ENCODE measurements at places on chromosomes 3 and 15. TPM values are rescaled to one million over a fixed set of nuclear protein-coding genes. Genes with fewer than 3 reads are reported as not detected.

Gene GUCA1C
- total RNA-seq, result not detected

Gene LXN
- 0.34 TPM for total RNA-seq

Gene GRAMD1C
- not detected for total RNA-seq

Gene SMARCC1
- total RNA-seq, result 199 TPM

Gene PEX5L
- total RNA-seq, result not detected

Gene SLC12A1
- total RNA-seq, result not detected

Gene ZNF80
- not detected for total RNA-seq

Gene PLCD1
- total RNA-seq, result 149 TPM

Gene C3orf85
- not detected for total RNA-seq
